Suppressor macrophage treated with lipopolysaccharide for 1 hour (primary cell): ENCODE measurements at places on chromosomes 4 and X.

- DNase-seq: peak; percentile 91
Measured at GRCh38 chr4:80058740-80059139, 14.3 kb downstream of the ANTXR2 start.

- no peak for DNase-seq
Measured at GRCh38 chrX:85591536-85591935, 212.1 kb upstream of the POF1B start.

DNA sequence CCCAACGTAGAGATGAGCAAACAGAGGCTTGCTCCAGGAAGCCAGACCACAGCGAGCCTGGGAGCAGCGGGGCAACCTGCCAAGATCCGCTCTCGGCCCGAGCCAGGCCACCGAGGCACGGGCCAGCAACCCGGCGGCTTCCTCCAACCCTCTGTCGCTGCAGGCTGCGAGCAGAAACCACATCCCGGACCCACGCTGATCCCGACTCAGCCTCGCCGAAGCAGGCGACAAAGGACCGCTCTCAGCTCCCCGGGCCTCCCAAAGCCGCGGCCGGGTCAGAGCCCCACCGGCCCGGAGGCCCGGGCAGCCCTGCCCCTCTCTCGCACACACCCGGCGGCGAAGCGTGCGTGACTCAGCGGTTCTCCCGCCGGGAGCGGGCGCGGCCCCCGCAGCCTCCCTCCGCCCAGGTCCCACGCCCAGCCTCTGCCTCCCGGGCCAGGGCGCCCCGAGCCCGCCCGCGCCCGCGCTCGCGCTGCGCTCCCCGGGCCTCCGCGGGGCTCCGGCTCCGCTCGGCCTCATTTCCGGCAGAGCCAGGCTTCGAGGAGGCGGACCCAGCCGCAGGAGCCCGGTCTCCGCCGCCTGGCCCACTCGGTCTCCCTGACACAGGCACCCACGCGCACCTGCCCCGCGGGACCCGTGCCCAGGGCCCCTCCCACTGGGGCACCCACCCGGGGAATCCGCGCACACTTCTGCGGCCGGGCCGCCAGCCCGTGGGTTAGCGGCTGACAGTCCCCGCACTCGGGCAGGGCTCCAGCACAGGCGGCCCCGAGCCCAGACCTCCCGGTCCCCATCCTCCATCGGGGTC, 1.7 kb downstream of the PPP2R2C start:
- no peak for DNase-seq

- DNase-seq: no peak
Measured at GRCh38 chrX:149699761-149700160, 12.1 kb upstream of the MAGEA11 start.

DNA sequence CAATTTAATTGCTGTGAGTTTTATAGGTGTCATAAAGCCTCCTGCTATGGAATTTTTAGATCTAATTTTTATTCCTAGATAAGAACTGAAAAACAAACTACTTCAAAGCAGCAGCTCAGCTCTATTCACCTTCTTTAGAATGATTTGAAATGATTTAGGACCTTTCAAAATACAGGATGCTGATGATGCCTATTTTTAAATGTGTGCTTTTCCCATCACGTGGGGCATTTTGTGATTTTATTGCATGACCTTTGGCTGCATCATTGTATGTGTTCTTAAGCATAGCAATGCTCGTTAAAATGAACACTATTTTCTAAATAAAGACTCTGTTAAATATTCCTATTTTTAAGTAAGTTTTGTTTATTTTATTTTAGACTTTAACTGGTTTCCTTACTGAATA, 537.3 kb downstream of the STPG2 start:
- DNase-seq: no peak

DNA sequence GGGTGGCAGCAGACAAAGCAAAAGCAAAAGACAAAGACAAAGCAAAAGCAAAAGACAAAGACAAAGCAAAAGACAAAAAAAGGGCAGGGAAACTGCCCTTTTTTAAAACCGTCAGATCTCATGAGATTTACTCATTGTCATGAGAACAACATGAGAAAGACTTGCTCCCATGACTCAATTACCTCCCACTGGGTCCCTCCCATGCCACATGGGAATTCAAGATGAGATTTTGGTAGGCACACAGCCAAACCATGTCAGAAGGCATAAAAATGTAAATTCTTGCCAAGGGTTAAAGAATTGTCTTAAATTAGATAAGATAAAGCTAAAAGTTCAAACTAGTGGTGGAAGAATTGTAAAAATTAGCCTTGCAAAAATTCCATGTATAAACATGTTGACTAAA, 419.7 kb downstream of the TRAM1L1 start:
- DNase-seq: no peak

DNA sequence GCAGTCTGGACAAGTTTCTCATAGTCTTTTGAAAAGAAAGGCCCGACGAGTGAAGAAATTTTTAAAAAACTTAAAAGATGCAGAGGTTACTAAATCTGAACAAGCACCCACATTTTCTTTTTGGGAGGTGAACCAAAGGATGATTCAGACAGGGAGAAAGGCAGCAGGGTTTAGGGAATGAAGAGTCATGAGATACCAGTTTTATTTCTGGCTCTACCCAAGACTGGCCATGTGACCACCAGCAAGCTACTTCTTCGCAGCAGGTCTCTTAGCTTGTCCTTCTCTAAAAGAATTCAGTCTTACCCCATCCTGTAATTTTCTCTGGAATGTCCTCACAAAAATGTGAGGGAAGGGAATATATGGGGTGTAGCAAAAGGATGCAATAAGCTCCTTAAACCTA, 37.6 kb downstream of the AMOT start:
- no peak for DNase-seq

GRCh38 chrX:120790552-120790951, 85.1 kb downstream of the CT47B1 start:
- DNase-seq: no peak

GRCh38 chr4:181659202-181659601, 584.0 kb upstream of the TENM3 start:
- DNase-seq: no peak

DNA sequence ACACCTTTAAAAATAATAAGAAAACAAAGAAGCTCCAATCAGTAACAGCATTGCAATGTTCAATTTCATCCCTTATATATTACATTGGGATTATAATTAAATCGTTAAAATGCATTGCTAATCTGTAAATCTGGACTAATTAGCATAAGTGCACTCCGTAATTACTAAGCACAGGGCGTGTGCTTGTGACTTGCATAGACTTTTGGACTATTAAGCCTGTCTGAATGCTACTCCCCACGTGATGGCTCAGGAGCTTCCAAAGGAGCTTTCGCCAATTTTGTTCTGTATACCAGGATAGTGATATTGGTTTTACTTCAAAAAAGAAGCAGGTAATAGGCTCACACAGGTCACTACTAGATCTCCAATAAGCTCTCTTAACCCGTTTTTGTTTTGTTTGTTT, 497.1 kb downstream of the SMARCA1 start:
- DNase-seq: no peak

DNA sequence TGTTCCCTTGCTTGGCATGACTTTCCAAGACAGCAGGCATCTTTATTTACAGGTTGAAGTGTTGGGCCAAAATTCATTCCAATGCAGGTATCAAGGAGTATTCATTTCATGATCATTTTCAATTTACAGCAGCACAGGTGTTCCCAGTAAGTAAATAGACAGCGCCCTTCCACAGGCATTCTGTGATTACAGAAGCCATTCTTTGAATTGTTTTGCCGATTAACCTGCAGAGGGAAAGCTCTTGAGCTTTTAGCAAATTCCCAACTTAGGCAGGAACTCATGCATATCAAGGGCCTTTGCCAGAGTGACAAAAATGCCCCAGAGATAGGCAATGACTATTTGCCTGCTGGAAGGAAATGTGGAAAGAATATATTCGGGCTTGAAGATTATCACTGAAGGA, 6.8 kb downstream of the TXK start:
- no peak for DNase-seq

DNA sequence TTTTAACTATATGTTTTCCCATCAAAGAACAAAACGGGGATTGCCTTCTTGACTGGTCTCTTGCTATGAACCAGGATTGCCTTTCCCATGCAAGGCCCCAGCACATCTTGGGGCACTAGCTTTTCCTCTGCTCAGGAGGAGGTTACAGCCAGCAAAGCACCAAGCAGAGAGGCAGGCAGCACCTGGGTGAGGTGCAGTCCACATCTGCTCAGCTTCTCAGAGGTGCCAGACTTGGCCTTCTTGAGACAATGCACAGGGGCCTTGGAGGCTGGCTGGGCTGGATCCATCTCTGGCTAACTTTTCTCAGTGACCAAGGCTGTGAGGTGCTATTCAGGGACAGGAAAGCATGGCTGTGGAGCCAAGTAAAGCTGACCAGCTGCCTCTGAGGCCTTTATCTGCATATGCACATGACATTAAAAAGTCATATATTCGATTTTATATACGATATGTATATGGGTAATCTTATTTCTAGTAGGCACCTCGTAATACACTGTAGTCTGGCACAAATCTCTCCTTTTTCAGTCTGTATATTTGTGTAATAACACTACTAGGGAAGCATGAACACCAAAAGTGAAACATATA, 86.9 kb downstream of the CC2D2A start:
- DNase-seq: no peak

DNA sequence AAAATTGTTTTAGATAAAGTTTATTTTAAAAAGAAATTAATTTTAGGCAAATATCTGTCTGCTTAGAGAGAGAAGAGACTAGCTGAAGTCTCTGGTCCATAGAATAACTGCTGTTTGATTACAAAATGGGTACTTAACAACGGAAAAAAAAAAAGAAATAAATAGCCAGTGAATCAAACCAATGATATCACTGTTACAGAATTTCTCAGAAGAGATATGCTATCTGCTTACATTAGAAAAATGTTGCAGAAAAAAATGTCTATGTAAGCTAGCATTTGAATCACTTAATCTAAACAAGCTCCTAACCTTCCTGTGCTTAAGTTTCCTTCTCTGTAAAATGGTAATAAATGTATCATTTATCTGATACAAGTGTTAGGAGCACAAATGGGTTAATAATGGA, 189.9 kb downstream of the IL15 start:
- DNase-seq: no peak

- DNase-seq: no peak
Measured at GRCh38 chr4:74793757-74794381, 454 bp downstream of the BTC start.

GRCh38 chrX:39758791-39759525, 338.8 kb downstream of the BCOR start:
- DNase-seq: no peak

GRCh38 chrX:117522725-117523700, 593.6 kb downstream of the KLHL13 start:
- no peak for DNase-seq

DNA sequence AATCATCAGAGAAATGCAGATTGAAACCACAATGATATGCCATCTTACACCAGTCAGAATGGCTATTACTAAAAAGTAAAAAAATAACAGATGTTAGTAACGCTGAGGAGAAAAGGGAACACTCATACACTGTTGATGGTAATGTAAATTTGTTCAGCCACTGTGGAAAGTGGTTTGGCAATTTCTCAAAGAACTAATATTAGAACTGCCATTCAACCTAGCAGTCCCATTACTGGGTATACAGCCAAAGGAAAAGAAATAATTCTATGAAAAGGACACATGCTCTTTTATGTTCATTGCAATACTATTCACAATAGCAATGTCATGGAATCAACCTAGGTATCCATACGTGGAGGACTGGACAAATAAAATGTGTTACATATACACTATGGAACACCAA, 566.3 kb downstream of the STPG2 start:
- DNase-seq: no peak

DNA sequence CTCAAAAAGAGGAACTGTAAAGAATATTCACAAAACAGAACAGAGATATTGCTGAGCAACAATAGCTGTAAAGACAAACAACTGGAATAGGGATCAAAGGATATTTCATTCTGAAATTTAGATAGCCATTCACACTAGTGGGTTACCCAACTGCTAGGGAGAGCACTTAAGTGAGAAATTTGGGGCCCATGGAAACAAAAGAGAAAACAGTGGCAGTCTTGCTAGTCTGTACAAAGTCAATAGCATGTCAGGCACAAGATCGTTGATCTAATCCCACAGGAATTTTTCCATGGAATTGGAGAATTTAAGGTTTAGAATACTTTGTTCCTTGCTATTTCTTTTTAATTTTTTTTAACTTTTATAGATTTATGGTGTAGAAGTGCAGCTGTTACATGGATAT, 467.0 kb downstream of the PCDH18 start:
- no peak for DNase-seq

DNA sequence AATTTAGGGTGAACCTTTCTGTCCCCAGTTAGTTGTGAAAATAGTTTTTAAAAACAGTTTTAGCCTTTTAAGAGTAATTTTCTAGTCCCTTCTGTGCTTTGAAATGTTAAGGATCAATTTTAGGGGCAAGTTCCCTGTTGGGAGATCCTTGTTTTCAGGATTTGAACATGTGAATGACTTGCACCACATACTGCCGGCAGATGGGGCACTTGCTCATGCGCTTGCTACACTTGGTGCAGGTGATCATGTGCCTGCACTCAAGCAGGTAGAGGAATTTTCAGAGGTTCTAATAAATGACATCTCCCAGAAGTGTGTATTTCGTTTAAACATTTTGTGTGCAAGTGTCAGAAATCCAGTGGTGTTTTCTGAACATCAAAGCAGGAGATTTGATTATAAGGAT, 195.9 kb downstream of the CHM start:
- DNase-seq: peak; percentile 5
